ENCODE measurements at places on chromosomes 1 and 21. TPM values are rescaled to one million over a fixed set of nuclear protein-coding genes. Genes with fewer than 3 reads are reported as not detected.

The SCYL3 gene
- 15.0 TPM for total RNA-seq

The CAMK2N1 gene
- 0.53 TPM for total RNA-seq

The TRAPPC10 gene
- 48.5 TPM for total RNA-seq

The MYCBP gene
- 15.5 TPM for total RNA-seq

The TP73 gene
- 1.1 TPM for total RNA-seq

The AADACL3 gene
- total RNA-seq: not detected

The RRP1B gene
- total RNA-seq: 34.5 TPM
